HS-5 (cell line): ENCODE measurements at places on chromosomes 2 and 18.

GRCh38 chr2:33655626-33656320 lies 56.7 kb upstream of the FAM98A start:
- no peak for DNase-seq

- no peak for DNase-seq
Measured at GRCh38 chr2:204730603-204731002, 185.3 kb downstream of the PARD3B start.

DNA sequence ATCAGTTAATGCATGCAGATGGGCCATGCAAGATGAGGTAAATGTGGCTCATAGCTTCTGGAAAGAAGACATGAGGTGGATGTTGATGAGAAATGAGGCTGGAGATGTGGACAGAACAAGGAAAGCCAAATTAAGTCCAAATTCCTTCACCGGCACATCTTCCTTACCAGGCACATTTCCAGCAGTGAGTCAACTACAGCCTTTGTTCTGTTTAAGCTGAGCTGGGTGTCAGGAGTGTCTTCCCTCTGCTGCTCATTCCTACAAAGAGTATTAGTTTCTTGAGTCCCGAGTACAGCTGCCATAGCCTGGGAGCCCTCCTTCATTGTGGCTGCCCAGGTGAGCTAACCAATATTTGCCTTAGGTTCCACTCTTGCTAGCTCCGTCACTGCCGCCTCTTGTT lies 945.0 kb downstream of the SLC4A3 start:
- DNase-seq, result peak; percentile 4

GRCh38 chr2:69773206-69773605 lies 31.3 kb downstream of the ANXA4 start:
- DNase-seq, result no peak

DNA sequence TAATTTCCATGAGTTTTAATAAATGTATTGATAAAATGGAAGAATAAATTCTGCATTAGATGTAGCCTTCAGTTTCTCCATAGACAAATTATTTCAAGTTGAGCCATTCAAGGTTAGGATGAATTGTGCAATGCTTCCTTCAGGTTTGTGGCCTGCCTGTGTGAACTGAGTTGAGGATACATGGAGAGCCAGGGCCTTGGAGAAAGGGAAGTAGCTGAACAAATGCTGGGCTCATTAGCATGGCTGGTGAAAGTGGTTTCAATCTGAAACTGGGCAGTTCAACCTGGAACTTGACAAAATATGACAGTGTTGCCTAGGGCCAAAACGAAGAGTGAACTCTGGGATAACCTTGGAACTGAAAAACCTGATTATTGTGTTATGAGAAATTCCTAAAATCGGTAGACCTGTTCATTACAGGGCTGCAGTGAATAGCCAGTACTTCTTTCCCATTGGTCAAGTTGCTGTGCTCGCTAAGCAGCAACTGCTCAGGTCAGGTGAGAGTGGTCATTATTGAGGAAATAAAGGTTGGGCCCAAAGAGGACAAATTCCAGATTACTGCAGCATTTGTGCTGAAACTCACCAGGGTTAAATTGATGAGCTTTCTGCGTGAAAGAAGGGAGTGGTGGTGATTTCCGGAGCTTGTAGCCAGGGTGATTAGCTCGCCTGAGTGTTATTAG lies 12.7 kb downstream of the INPP1 start:
- no peak for DNase-seq

- no peak for DNase-seq
Measured at GRCh38 chr2:162492225-162492624, 148.3 kb downstream of the GCA start.

GRCh38 chr18:61655630-61656029 lies 237.2 kb downstream of the RNF152 start:
- no peak for DNase-seq

GRCh38 chr18:59631583-59632181 lies 65.5 kb downstream of the CCBE1 start:
- DNase-seq, result no peak

DNA sequence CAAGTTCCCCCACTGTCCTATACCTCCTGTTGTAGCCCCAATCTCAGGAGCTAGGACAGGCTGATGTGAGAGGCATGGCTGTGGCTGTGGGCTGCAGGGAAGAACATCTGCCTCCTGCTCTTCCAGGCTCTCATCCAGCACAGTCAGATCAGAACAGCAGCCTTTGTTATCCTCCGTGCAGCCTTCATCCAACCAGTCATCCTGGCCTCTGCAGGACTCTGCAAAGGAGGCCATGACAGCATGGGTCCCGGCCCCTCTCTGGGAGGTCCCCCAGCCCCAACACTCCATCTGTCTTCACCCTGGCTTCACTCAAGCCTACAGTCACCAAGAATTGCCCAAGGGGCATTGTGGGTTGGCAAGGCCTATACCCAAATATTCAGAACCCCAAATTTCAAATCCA lies 223.2 kb upstream of the COPS8 start:
- DNase-seq, result no peak

- DNase-seq, result peak; percentile 36
Measured at GRCh38 chr2:113370478-113371091, 66.9 kb upstream of the ZNG1B start.

- no peak for DNase-seq
Measured at GRCh38 chr2:134665727-134666506, 52.9 kb downstream of the TMEM163 start.

GRCh38 chr2:141260911-141261310 lies 869.9 kb downstream of the LRP1B start:
- DNase-seq, result no peak

- DNase-seq, result no peak
Measured at GRCh38 chr2:223835701-223836532, 1.5 kb downstream of the AP1S3 start.
